Immature natural killer cell (primary cell): ENCODE measurements at places on chromosomes 5 and 9. TPM values are rescaled to one million over a fixed set of nuclear protein-coding genes. Genes with fewer than 3 reads are reported as not detected.

The ADCY2 gene
- polyA plus RNA-seq = not detected

The OR1J2 gene
- not detected for polyA plus RNA-seq

The MYMK gene
- polyA plus RNA-seq = not detected

The PIP5KL1 gene
- 0.18 TPM for polyA plus RNA-seq

The SOX30 gene
- 0.35 TPM for polyA plus RNA-seq

The LIFR gene
- not detected for polyA plus RNA-seq

The IL9 gene
- not detected for polyA plus RNA-seq

The TYRP1 gene
- not detected for polyA plus RNA-seq

The BTNL9 gene
- not detected for polyA plus RNA-seq

The CD274 gene
- 3.1 TPM for polyA plus RNA-seq

The ANXA6 gene
- polyA plus RNA-seq = 679 TPM

The GPRIN1 gene
- polyA plus RNA-seq = 0.63 TPM

The LEAP2 gene
- 0.54 TPM for polyA plus RNA-seq

The SPARC gene
- 9.8 TPM for polyA plus RNA-seq

The MAP3K1 gene
- polyA plus RNA-seq = 16.7 TPM

The HAND1 gene
- not detected for polyA plus RNA-seq

The PAEP gene
- not detected for polyA plus RNA-seq

The ATOSB gene
- 5.3 TPM for polyA plus RNA-seq

The FBP2 gene
- not detected for polyA plus RNA-seq

The NTNG2 gene
- polyA plus RNA-seq = 0.27 TPM

The KIF4B gene
- not detected for polyA plus RNA-seq

The C9orf43 gene
- not detected for polyA plus RNA-seq

The SPINK13 gene
- polyA plus RNA-seq = not detected

The RFESD gene
- 0.98 TPM for polyA plus RNA-seq

The CCDC192 gene
- not detected for polyA plus RNA-seq

The DOK3 gene
- 0.48 TPM for polyA plus RNA-seq

The ARPC5L gene
- 172 TPM for polyA plus RNA-seq

The NMUR2 gene
- polyA plus RNA-seq = not detected

The PRR7 gene
- polyA plus RNA-seq = 9.6 TPM

The F2RL2 gene
- polyA plus RNA-seq = 1.5 TPM

The GAPVD1 gene
- polyA plus RNA-seq = 28.7 TPM

The TMC1 gene
- polyA plus RNA-seq = not detected

The SYNPO gene
- polyA plus RNA-seq = not detected

The CACFD1 gene
- polyA plus RNA-seq = 7.4 TPM
